ENCODE measurements at places on chromosomes 1 and 21.
A peak's percentile ranks its signal among the peaks of the same experiment; 100 is the strongest.

DNA sequence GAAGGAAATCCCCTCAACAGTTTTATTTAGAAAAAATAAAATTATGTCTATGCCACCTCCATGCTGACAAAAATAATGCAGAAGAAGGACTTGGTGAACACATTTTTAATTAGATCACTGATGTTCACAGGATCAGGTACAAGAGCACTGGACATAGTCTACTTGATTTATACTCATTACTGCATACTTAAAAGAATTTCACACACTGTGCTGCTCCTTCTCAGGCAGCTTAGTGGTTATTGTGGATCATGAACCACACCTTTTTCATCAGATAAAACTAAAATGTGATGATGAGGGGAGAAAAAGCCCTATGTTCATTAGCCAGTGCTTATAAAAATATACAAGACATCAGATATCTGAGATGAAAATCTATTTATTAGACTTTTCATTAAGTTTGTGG is 103.3 kb upstream of the DPH5 start:
- DNase-seq: no peak

GRCh38 chr21:23374155-23374554 is 2233.1 kb downstream of the MRPL39 start:
- no peak for DNase-seq

GRCh38 chr1:214076708-214077065 is 88.9 kb downstream of the PROX1 start:
- DNase-seq: no peak

DNA sequence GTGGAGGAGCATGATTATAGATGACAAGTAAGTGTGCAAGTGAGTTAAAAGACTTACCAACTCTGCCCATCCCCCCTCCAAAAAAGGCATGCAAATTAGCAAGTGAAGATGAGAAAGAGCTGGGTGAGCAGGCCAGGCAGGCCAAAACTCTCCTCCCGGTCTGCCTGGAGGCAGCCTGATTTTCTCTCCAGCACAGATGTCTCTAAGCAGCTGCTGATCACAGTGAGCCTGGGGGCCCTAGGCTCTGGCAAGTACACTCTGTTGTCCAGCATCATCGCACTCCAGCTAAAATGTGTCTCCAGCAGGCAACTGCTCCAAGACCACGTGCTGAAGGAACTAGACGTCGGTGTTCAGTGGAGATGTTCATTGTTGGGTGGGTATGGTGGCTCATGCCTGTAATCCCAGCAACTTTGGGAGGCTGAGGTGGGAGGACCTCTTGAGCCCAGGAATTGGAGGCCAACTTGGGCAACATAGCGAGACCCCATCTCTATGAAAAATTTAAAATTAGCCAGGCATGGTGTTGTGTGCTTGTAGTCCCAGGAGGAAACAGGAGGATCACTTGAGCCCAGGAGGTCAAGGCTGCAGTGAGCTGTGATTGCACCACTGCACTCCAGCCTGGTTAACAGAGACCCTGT is 56.7 kb upstream of the PUM1 start:
- DNase-seq: peak; percentile 41

DNA sequence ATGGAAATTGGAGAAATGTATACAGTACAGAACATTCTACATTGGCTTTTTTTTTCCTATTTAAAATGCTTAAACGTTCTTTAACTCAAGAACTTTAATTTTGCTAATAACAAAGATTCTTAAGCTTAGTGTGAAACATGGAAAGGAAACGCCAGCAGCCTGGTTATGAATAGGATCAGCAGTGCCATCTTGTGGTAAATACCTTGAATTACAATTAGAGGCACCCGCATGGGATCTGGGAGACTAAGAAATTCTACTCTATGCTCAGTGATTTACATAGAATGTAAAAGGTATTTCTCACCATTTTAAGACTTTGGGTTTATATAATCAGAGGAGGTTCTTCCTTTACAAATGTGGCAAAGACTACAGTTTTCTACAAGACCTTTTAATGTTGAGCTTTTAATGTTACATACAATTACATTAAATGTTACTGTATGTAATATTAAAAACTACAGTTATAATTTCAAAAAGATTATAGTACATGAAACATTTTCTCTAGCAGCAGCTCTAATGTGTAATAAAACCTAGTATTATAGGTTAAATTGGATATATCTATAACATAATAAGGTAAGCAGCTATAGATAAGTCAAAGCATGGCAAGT is 32.1 kb upstream of the APOBEC4 start:
- DNase-seq: peak; percentile 65

GRCh38 chr1:195740862-195741261 is 867.4 kb downstream of the KCNT2 start:
- no peak for DNase-seq

DNA sequence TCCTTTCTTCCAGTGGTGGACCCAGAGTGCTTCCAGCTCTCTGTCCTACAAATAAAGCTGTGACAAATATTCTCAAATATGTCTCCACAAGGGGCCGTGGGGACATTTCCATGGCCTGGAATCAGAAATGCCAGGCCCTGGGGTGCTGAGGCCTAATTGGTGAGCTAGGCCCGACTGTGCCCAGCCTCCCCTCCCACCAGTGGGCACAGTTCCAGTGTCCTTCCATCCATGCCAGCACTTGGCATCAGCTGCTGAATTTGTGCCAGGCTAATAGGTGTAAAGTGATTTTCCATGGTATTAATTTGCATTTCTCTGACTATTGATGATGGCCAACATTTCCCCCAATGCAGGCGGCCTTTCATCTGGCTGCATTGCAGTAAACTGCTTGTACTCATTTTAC is 48.5 kb upstream of the B3GALT5 start:
- no peak for DNase-seq

- DNase-seq: peak; percentile 12
Measured at GRCh38 chr1:160942926-160943325, 11.7 kb downstream of the ITLN2 start.

DNA sequence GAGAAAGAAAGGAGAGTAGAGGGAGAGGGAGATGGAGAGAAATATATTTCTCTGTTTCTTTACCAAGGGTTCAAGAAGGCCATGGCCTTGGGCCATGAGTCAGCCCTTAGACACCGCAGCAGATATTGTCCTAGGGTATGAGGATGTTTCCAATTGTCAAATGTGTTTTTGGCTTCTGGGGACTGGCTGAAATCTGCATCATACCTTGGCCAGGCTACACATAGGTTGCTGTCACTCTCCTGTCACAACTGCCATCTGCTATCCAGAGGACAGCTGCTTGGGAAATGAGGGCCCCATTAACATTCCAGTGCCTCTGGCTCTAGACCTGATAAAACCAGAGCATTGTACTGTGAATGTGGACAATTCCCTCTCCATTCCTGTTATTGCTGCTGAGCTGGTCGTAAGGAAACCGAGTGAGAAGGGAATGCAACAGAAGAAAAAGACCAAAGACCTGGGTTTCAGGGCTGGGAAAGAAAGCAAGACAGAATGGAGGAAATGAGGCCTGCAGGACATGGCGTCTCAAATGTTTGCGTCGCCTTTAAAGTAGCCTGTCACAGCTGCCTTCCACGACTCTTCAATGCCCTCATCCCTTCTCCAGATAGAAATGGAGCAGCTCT is 8.8 kb upstream of the PIGC start:
- peak; percentile 27 for DNase-seq

DNA sequence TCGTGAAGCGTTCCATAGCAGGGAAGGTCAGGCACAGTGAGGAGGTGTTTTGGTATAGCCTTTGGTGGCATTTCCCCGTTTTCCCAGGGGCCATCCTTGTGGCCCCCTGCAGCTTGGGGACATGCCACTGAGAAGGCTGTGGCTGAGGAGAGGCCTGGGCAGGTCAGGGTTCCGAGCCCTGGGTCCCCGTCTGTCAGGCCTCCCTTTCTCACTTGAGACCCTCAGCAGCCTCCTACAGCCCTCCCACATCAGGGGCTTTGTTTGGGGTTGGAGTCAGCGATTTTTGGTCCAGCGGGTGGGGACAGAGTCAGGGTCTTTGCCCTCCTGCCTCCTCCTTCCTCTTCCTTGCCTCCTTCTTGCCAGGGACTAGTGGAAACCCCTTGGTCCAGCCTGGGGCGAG is 22.2 kb downstream of the LDLRAP1 start:
- DNase-seq: no peak

GRCh38 chr1:22831729-22832413 is 121.2 kb downstream of the EPHB2 start:
- no peak for DNase-seq

- no peak for DNase-seq
Measured at GRCh38 chr1:41650028-41650880, 165.8 kb upstream of the EDN2 start.

- DNase-seq: no peak
Measured at GRCh38 chr1:53777272-53777671, 38.3 kb upstream of the GLIS1 start.

DNA sequence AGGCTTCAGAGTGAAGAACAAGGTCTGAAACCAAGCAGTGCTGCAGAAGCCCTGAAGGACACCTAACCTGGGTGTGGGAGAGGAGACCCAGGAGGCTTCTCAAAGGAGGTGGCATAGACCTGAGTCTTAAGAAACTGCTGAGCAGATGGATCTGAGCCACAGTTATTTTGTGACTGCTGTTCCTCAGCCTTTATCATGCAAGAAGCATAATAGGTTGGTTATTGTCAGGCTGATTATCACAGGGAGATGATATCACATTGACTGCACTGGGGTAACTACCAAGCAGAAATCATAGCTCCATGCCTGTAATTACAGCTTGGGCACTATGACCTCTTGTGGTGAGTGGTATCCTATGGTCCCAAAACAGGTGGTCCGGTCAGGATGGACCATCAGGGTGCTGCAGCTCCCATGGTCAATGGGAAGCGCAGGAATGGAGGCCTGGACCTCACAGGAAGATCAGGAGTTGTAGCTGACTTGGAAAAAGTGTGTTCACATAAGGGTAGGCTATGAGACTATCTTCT is 11.5 kb upstream of the ATP2B4 start:
- no peak for DNase-seq

- no peak for DNase-seq
Measured at GRCh38 chr21:30718239-30718909, at the start of gene KRTAP21-3. TSS of gene KRTAP21-3 (minus strand) at chr21:30718777. CDS start at chr21:30718759, 18 bp downstream.

- no peak for DNase-seq
Measured at GRCh38 chr1:246677842-246678241, 46.4 kb upstream of the SCCPDH start.

DNA sequence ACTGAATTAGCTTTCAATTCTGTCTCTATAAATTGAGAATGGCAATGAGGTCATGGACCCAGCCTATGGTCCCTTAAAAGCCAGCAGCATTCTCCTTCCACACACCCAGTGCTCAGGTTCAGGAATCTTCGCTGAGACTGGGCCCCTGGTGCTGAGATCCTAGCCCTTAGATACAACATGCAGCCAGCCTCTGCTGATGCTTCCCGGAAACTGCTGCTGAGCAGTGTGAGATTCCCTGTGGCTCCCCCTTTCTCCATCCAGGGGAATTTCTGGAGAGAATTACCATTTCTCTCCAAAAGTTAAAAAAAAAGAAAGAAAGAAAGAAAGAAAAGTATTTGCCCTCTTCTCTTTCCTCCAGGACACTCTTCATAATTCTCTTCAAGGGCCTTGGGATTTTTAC is 31.7 kb upstream of the RALGPS2 start:
- DNase-seq: peak; percentile 38

DNA sequence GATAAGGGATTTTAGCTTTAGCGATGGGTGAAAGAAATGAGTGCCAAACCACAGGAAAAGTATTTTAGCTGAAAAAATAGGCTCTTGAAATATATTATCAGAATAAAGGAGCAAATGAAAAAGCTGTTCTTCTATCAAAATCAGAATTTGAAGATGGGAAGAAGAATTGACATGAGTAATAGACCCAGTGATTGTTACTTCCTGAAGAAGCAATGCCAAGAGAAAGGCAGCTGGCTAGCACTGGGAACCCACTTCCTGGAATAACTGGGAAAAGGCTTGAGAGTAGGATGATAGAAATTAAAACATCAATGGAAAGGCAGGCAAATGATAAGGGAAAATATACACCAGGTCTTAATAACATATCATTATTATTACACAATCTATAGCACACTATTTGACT is 29.9 kb upstream of the LYPLAL1 start:
- DNase-seq: no peak

- DNase-seq: no peak
Measured at GRCh38 chr1:210340841-210341240, 12.1 kb downstream of the HHAT start.

- DNase-seq: peak; percentile 68
Measured at GRCh38 chr1:147243228-147243685, 773 bp downstream of the CHD1L start.

- peak; percentile 38 for DNase-seq
Measured at GRCh38 chr1:201537891-201538611, 876 bp upstream of the NAV1 start.

GRCh38 chr1:63662056-63662836 is 69.0 kb downstream of the PGM1 start:
- DNase-seq: no peak

GRCh38 chr1:105914403-105914802 is 1142.1 kb upstream of the PRMT6 start:
- peak; percentile 17 for DNase-seq

GRCh38 chr1:1841575-1841995 is 49.3 kb downstream of the GNB1 start:
- no peak for DNase-seq

GRCh38 chr1:193326296-193326695 is 139.9 kb upstream of the B3GALT2 start:
- DNase-seq: no peak

DNA sequence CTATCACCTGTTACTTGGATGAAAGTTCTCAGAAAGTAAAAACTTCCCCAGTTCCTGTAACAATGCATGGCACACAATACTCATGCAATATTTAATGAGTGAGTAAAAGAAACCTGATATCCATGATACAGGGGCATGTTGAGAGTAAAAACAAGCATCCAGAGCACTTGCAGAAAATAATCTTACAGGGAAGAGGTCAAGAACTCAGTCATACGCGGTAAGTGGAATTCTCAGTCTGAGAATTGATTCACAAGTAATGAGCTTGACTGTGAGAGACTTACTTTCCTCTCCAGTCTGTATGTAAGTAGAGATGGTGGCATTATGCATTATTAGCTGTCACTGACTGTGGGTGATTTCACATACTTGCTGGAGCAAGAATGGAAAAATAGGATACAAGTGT is 976.9 kb downstream of the BRINP3 start:
- DNase-seq: no peak

- DNase-seq: no peak
Measured at GRCh38 chr1:183273300-183273699, 87.2 kb downstream of the LAMC2 start.

DNA sequence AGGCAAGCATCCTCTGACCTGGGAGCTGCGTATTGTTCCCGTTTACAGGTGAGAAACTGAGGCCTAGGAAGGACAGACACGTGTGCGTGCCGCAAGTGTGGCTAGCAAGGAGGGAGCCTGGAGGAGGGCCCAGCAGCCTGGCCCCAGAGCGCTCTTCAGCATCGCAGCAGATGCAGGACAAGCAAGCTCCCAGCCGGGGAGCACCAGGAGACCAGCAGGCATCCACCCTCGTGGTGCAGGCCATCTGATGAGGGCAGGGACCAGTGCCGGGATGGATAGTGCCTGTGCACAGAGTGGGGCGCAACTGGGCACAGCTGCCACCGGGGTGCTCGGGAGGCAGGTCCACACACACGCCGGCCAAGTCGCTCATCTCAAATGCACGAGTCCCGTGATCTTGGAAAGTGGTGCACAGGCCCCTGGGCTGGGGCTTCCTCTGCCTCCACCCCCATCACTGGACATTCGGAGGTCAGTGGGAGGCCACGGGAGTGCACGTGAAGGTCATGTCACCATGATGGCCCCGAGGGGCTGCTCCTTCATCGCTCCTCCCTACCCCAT is 55.1 kb downstream of the COL18A1 start:
- DNase-seq: no peak

- no peak for DNase-seq
Measured at GRCh38 chr1:67041841-67042503, 12.0 kb downstream of the SLC35D1 start.

- DNase-seq: peak; percentile 28
Measured at GRCh38 chr1:3547055-3548005, 64.0 kb downstream of the MEGF6 start.

GRCh38 chr1:32872192-32872460 is 1.4 kb upstream of the FNDC5 start:
- DNase-seq: no peak

Measured in neural progenitor cell (in vitro differentiated cells).